Effector memory CD4-positive, alpha-beta T cell (primary cell): ENCODE measurements at places on chromosomes 1 and 21.

GRCh38 chr1:93042187-93043056 lies 36.7 kb upstream of the MTF2 start:
- DNase-seq, result peak; percentile 34

GRCh38 chr1:24297852-24298232 lies 21.3 kb upstream of the GRHL3 start:
- no peak for DNase-seq

DNA sequence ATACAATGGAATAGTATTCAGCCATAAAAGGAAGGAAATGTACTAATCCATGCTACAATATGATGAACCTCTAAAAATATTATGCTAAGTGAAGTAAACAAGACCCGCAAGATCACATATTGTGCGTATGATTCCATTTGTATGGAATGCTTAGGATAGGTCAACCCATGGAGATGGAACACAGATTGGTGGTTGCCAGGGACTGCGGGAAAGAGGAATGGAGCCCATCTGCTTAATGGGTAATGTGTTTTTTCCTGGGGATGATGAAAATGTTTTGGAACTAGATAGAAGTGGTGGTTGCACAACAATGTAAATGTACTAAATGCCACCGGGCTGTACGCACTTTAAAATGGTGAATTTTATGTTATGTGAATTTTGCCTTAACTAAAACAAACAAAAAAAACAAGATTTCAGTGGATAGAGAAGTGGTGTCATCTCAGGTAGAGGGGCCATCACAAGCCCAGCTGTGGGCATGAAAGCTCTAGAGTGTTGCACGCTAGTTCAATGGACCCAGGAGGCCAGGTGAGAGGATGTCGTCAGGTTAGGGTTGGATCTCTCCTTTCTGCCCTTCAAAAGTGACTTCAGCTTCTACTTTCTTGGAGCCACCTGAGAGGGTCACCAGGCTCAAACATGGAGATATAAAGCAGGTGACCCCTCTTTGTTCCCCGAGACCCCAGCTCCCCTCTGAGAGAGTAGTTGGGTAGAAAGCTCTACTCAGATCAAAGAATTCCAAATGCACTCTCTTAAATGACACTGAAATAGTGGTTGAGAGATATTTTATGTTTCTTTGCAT lies 2.5 kb downstream of the C1orf115 start:
- DNase-seq, result no peak

DNA sequence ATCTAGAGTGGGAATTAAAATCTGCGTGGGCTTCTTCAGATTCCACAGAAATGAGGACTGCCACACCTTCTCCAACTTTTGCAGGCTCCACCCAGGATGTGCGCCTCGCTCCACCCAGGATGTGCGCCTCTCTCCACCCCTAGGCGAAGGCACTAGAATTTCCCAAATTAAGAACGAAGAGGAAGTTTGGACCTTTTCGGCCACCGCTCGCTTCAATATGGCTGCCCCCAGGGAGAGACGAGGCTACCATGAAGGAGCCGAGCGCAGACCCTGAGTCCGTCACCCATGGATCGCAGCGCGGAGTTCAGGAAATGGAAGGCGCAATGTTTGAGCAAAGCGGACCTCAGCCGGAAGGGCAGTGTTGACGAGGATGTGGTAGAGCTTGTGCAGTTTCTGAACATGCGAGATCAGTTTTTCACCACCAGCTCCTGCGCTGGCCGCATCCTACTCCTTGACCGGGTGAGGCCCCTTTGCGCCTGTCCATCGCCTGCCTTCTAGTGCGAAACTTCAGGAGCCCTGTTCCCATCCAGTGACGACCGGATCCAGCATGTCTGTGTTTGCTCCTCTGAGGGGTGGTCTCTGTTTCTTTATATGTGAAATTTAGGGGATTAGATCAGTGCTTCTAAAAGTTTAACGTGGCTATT lies at the start of the genes CRYZ and TYW3:
CRYZ (minus strand) TSS at position 91 of the 644 bp plus-strand sequence. CDS start 8,229 bp downstream, outside the sequence.
TYW3 (plus strand) TSS at position 193 of the 644 bp plus-strand sequence; CDS start at position 286, 93 bp downstream.
- peak; percentile 79 for DNase-seq

DNA sequence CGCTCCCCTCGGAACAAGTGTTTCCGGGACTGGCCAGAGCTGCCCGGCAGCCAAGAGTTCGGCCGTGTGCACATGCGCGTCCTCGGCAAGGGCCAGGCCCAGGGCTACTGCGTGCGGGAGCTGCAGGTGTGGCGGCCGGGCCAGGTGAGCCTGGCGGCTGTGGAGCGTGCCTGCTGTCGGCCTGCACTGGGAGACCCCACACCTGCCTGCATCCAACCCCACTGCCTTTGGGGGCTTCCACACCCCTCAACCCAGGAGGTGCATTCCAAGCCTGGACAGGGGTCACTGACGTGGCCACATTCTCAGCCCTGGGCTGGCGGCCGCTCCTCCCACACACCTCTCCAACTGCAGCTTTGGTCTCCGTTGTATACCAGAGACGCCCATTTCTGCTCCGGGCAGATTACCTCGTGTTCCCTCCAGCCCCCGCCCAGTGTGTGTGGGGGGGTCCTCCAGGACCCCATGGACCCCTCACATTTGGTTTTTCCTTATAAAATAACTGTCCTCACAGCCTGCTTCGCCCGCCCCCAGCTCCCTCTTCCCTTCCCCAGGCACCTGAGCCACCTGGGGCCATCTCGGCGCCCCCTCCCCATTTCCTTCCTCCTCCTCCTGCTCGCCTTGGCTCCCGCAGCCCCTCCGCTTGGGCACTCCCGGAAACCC lies 6.1 kb downstream of the RNF223 start:
- no peak for DNase-seq

GRCh38 chr21:29254550-29254949 lies 44.2 kb upstream of the BACH1 start:
- no peak for DNase-seq

DNA sequence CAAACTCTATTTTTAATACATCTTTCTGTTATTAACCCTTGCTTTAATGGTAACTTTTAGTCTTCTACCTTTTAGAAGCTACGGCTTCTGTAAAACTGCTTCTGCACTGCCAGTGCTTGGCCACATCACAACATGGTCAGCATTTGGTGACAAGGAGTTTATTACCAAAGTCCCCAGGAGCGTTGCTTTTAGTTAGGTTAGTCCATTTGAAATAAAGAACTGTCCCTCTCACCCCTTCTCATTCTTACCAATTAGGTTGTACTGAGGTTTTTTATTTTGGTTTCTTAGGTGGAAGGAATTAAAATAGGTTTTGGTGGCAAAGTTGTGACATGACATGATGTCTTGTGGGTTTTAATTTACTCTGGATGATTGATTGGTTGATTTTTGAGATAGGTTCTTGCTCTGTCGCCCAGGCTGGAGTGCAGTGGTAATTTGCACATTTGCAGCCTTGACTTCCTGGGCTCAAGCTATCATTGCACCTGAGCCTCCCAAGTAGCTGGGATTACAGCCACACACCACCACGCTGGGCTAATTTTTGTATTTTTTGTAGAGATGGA lies 39.2 kb downstream of the SPEN start:
- DNase-seq, result no peak

GRCh38 chr1:226125831-226126230 lies 60.7 kb downstream of the ACBD3 start:
- DNase-seq, result no peak

DNA sequence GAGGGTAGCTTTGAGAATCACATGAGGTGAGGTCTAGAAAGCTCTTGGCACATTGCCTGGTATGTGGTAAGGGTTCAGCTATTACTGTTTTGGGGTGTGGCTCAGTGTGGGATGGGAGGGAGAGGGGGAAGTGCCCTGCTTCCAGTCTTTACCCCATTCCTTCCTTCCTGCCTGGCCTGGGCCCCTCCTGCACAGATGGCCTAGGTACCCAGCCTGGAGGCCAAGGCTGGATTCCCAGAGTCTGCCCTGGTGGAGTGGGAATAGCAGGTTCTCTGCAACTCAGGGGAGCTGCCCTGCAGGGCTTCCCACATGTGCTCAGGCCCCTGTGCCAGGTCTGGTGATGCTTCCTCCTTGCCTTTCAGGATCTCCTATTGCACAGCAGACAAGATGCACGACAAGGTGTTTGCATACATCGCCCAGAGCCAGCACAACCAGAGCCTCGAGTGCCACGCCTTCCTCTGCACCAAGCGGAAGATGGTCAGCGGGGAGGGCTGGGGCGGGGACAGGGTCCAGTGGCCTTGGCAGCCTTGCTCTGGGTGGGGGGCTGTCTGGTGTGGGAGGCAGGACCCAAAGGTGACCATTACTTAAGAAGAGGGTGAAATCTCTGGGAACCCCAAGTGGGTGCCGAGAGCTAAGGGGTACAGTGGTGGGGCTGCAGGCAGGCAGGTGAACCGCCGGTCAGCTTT lies 13.5 kb downstream of the LDLRAP1 start:
- no peak for DNase-seq

DNA sequence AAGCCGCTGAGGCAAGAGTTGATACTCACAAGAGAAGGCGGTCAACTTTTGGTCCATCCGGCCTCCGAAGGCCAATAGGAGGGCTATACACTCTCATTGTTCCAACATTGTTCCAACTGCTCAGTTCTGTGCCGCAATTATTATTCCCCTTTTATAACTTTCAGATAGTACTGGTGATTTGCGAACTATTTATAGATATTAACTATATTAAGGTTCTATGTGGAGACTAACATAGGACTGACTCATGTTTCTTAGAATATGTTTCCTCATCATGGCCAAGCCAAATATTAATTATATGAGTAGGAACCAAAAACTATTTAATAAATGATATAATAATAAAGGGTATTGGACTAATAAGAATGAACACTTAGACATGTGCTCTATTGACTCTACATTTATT lies 96.7 kb upstream of the LBR start:
- no peak for DNase-seq

- DNase-seq, result no peak
These were observed 43.9 kb downstream of the NAV1 start for GRCh38 chr1:201582705-201583442.

GRCh38 chr21:42007356-42007940 lies 2.7 kb downstream of the ZBTB21 start:
- no peak for DNase-seq

- no peak for DNase-seq
These were observed 64.6 kb downstream of the ERI3 start for GRCh38 chr1:44290250-44291094.

DNA sequence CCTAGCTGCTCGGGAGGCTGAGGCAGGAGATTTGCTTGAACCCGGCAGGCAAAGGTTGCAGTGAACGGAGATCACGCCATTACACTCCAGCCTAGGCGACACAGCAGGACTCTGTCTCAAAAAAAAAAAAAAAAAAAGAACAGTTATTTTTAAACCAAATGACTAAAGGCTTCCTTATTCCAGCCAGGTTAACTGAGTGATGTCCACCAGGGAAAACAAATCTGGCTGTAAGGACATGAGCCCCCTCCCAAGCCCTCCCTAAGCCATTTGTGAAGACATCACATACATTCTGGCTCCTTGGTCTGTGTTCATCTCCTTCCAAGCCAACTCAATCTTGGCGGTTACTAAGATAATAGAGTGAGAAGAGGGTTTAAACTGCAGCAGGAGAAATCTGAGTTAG lies 8.2 kb downstream of the TMCC2 start:
- DNase-seq, result no peak
